ENCODE measurements at places on chromosomes 2 and 18. TPM values are rescaled to one million over a fixed set of nuclear protein-coding genes. Genes with fewer than 3 reads are reported as not detected.

The CDH7 gene
- not detected for total RNA-seq

The CFAP53 gene
- total RNA-seq, result not detected

- no peak for DNase-seq
Measured at GRCh38 chr2:20744366-20745335, 77.7 kb downstream of the GDF7 start.

DNA sequence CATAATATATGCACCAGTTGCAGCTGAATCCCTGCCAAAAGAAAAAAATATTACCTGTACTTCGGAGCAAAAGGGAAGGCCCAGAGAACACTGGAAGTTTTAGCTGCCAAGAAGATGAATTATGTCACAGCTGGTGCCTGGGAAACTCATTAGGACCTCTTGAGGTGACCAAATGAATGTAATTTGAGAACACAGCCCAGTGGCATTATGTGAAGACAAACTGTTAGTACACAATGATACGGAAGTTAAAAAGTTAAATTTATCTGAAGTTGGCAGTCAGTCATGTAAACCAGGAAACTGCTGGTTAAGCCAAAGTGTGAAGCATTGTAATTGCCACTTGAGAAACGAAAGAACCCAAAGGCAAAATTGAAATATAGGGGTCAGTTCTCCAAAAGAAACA lies 80.7 kb downstream of the EML4 start:
- DNase-seq, result no peak

DNA sequence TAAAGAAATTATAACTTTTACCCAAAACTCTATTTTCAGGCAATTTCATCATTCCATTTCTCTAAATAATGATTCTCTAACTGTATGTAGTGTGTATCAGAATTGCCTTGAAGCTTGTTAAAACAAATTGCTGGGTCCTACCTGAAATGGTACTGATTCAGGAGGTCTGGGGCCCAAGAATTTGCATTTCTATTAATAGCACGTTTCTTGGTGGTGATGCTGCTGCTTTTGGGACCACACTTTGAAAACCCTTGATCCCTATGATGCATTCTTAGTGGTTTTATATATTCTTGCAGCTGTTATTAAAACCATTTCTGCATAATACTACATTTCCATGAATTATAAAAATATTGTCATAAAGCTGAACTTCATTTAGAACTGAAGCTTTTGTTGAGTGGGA lies 140.7 kb downstream of the NCK2 start:
- DNase-seq, result no peak

DNA sequence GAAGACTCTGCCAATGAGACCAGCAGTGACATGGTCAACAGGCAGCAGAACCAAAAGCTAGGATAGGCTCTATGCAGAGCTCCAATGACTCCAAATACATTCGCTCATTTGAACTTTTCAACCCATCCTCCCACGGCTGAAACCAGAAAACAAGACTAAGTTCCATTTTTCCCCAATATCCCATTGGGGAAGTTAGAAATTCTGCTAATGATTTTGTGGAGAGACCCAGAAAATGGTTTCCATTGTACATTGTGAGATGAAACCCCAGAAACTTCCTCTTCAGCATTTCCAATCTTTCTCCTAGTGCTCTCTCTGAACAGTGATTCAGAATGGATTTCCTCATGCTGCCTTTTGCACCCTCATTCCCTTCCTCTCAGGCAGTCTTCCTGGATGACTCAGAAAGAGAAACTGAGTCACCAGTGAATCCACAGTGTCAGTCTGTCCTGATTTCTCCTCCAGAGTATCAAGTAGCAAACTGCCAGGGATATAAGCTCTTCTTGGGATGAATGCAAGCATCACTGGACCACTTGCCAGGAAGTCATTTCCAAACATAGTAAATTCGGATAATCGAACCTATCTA lies 467.7 kb upstream of the ID2 start:
- DNase-seq, result no peak

DNA sequence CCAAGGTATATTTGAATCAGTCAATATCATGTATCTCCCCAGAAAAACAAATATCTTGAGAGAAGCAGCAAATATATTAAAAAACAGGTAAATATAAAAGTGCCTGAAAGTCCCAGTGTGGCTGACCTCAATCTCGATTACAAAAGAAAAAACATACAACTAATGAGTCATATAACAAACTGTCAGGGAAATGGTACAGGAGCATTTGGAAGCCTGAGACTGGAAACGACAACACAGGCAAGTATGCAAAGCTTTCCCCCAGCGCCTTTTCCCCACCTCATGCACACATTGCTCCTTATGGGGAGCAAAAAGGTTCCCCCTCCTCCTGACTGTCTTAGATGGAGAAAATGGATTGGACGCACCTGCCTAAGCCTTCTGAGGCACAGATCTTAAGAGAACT lies 230.7 kb downstream of the TMX3 start:
- DNase-seq, result no peak

DNA sequence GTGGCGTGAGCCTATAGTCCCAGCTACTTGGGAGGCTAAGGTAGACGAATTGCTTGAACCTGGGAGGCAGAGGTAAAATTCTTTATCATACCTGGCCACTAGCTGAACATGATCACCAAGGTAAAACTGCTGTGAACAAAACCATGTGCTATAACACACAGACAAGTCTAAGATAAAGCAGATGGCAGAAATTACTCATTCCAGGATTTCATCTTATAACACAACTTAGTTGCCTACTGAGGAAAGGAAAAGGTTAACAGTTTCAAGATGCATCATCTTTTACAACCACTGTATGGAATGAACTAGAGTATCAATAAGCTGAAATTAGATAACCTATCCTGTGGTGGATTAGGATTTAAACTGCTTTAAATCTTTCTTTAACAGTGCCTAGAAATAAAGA lies 8.3 kb downstream of the ARL5A start:
- no peak for DNase-seq

Measured in sigmoid colon (tissue), 7 donors.